Activated CD8-positive, alpha-beta memory T cell treated with anti-CD3 and anti-CD28 coated beads for 48 hours (primary cell): ENCODE measurements at places on chromosomes 6 and 20.

DNA sequence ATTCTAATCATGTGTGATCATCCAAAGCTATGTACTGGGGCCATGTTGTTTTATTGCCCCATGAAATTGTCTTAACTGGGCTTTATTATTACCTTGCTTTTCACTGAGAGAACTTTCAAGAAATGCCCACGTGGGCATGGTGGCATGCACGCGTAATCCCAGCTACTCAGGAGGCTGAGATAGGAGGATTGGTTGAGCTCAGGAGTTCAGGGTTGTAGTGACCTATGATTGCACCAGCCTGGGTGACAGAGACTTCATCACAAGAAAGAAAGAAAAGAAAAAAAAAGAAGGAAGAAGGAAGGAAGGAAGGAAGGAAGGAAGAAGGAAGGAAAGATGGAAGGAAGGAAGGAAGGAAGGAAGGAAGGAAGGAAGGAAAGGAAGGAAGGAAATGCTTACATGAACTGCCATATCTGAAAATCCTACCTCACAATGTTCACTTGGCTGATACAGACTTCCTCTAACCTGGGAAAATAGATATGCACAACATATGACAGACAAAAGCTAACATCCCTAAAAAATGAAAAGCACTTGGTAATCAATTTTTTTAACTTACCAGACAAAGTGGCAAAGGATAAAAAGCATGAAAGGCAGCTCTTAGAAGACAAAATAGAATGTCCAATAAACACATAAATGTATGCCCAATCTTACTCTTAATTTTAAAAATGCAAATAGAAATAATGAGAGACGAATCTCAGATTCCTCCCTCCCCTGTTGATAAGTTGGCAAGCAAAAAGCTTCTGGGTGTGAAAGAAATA is 25.5 kb upstream of the TMEM244 start:
- no peak for DNase-seq

DNA sequence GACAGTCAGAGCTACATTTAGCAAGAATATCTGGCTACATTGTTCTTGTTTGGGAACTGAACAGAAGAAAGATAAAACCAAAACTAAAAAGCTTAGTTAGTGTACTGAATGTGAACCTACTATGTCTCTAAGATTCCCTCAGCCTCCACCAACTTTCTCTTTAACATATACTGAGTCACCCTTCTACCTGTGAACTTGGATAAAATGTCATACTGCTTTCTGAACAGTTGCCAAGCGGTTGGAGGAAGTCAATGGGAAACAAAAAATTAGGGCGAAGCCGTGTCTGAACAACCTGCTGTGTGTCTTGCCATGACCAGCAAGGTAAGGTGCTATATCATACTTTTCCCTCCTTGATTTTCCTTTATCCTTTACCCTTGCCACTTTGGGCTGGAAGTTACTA is 243.5 kb downstream of the BTBD9 start:
- no peak for DNase-seq

DNA sequence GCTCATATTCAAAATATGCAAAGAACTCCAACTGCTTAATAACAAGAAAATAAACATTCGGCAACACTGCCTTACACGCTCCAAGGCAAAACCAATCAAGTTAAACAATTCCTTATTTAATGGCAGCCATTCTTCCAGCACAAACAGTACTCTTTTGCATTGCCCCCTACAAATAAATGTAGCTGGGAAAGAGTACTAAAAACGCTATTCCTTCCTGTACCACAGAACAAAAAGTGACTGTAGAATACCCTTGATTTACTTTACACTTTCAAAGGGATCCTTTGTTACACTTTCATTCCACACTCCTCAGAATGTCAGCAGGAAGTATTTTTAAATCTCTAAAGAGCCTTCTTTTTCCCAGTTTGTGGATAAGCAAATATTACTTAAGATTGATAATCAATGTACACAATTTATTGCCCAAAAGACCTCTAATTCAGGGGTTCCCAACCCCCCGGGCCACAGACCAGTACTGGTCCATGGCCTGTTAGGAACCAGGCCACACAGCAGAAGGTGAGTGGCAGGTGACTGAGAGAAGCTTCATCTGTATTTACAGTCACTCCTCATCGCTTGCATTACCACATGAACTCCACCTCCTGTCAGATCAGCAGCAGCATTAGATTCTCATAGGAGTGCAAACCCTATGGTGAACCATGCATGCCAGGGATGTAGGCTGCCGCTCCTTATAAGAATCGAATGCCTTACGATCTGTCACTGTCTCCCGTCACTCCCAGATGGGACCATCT is 51.6 kb downstream of the MBOAT1 start:
- DNase-seq: no peak

- DNase-seq: no peak
Measured at GRCh38 chr20:13173201-13173600, 47.9 kb upstream of the ISM1 start.

GRCh38 chr6:143544011-143544696 is 32.6 kb upstream of the FUCA2 start:
- DNase-seq: no peak

GRCh38 chr6:145648149-145648548 is 87.2 kb downstream of the EPM2A start:
- DNase-seq: no peak

DNA sequence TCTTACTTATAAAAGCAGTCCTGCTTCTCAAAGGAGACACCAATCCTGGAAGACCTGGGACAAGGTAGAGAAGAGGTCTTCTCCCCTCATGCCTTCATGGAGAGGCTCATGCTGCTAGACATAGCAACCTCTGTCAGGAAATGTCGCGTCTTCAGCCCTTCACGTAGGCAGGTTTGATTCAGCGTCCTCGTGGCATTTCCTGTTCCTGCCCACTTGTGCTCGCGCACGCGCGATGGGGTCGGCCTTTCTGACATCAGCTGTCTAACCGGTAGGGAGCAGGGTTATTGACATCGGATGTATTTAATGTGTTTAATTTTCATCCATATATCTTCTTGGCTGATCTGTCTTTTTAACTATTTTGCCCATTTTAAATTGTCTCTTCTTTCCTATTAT is 292.4 kb downstream of the THBS2 start:
- DNase-seq: no peak

DNA sequence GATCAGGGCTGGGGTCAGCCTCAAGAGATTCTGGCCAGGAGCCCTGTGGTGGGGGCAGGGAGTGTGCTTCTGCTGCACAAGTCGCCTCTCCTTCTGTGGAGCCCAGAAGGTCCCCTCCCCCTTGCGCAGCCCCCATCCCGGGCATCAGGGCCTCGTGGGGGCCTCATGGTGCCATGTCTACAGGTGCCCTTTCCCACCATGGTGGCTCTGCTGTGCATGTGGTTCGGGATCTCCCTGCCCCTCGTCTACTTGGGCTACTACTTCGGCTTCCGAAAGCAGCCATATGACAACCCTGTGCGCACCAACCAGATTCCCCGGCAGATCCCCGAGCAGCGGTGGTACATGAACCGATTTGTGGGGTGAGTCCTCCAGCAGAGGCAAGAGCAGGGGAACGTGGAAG is 48.1 kb downstream of the TM9SF4 start:
- DNase-seq: no peak

- DNase-seq: no peak
Measured at GRCh38 chr6:69895396-69895795, 29.0 kb downstream of the COL19A1 start.

GRCh38 chr20:17933711-17934110 is 34.9 kb downstream of the SNX5 start:
- DNase-seq: no peak

DNA sequence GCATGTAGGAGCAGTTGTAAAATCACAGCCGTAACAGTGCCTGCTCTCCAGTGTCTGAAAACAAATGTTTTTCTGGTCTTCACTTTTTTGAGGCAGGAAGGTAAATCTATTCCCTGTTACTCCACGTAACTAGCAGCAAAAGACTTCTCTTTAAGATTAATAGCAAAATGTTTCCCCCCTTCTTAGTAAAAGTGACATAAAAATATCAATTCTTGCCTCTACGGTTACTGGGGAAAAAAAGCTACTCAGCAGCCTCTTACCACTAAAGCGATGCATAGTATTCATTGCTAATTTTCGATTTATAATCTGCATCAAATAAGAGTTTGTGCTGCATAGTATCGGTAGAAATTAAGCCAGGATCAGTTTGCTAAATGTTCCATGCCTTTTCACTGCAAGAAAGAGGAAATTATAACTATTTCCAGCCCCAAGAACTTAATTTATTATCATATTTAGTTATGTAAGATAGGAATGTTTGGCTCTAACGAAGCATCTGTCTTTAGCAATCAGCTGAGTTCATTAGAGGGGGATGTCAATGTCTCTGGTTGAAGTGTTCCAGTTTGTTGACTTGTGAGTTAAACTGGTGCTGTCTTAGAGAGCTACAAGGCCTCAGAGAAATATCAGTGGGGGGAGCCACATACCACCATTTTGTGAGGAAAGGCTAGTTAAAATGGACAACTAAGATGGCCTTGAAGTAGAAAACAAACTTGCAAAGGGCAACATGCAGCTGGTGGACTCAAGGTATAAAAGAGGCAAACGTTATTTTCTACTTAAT is 617 bp upstream of the TSPYL1 start:
- no peak for DNase-seq

GRCh38 chr6:90121982-90122381 is 174.7 kb downstream of the BACH2 start:
- no peak for DNase-seq

GRCh38 chr6:36967301-36967700 is 12.8 kb downstream of the PI16 start:
- DNase-seq: no peak

DNA sequence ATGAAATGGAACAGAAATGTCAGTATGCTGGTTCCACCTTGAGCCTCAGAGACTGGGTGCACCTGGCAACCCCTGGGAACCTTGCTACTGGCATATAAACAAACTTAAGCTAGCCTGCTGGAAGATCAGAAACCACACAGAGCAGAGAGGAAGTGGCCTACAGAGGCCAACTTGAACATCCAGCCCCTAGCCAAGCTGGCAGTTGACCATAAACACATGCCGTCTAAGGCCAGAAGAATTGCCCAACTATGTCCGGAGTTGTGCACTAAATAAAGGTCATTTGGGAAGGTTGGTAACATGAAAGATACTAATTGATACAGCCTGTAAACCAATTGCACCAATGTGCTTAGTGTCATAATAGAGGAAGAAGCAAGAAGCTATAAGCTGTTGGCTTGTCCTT is 266.6 kb upstream of the BTBD3 start:
- no peak for DNase-seq

DNA sequence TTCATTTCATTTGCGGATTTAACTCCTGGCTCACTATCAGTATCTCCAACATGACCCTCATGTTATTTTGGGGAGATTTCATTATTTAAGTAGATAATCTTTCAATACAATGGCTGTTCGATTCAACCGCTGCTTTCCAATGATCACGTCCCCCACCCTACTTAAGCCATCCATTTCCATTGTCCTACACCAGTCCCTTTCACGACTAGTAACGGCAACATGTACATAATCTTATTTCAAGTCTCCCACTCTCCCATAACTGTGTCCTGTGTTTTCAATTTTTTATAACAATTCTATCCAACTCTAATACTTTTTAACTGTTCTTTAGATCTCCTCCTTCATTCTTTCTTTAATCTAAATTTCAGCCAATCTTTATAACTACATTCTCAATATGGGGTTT is 890.8 kb upstream of the MAP3K7 start:
- DNase-seq: no peak

- no peak for DNase-seq
Measured at GRCh38 chr6:53301801-53302537, 46.8 kb downstream of the ELOVL5 start.

DNA sequence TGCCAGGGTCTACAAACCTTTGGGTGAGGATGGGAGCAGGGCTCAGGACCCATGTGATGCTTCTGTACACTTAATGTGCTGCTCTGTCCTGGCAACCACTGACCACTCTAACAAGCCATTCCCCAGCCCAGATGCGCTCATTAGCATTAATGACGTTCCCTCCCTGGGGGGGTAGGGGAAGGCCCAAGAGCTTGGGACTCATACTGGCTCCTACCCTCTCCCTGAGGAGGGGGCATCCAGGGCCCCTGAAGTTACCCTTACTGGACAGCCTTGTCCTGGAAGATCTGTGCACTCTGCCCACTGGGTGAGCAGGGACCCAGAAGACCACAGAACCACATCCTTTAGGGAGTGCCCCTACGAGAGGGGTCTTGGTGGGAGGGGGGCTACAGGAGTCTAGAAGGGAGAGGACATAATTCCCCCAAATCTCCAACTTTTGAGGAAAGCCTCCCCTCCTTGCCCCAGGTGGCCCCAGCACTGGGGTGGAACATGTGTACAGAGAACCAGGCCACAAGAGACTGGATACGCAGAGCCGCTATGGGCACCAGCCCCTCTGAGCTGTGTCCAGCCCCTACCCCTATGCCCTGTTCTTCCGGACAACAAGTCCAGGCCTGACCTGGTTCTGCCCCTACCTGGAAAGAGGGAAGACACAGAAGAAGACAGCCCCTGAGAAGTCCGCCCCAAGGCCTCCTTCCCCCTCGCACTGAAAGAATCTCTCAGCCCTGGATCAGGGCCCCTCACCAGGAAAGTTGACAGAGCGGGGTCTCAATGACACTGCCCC is 1.4 kb downstream of the TEAD3 start:
- DNase-seq: no peak

GRCh38 chr6:170298688-170299087 is 7.8 kb upstream of the DLL1 start:
- DNase-seq: no peak

- no peak for DNase-seq
Measured at GRCh38 chr6:115602466-115602865, 458.2 kb downstream of the FRK start.

- no peak for DNase-seq
Measured at GRCh38 chr6:146420255-146420654, 123.4 kb upstream of the RAB32 start.

DNA sequence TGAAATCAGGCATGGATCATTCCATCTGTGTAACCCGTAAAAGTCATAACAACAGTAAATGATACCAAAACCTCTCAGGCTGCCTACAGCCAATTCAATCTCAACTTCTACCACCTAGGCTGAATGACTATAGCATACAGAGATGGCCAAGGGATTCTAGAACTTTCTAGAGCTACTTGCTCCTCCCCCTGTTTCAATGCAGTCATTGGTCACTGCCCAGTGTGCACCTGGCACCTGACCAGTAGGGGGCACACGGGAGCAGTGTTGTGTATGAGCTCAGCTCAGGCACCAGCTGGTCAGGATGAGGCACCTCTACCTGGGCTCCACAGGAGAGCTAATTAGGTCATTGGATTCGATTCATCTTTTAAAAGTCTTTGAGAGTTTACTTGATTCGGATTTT is 86.2 kb downstream of the PLEKHG1 start:
- DNase-seq: peak; percentile 27

GRCh38 chr20:35627121-35627520 is 11.5 kb downstream of the SPAG4 start:
- DNase-seq: no peak

GRCh38 chr20:56943946-56944945 is 315.1 kb downstream of the TFAP2C start:
- DNase-seq: no peak

GRCh38 chr6:152775428-152775827 is 24.8 kb downstream of the VIP start:
- DNase-seq: no peak

GRCh38 chr20:24316731-24317130 is 152.7 kb upstream of the SYNDIG1 start:
- DNase-seq: no peak

- no peak for DNase-seq
Measured at GRCh38 chr20:4325548-4326187, 310.3 kb upstream of the RNF24 start.
